ENCODE measurements at places on chromosomes 3 and 15. TPM values are rescaled to one million over a fixed set of nuclear protein-coding genes. Genes with fewer than 3 reads are reported as not detected.

Gene KLF15
- total RNA-seq, result not detected

Gene RASGRP1
- total RNA-seq, result 0.40 TPM

Gene WDR76
- 13.2 TPM for total RNA-seq

Gene RNF13
- 40.2 TPM for total RNA-seq

Gene CHL1
- not detected for total RNA-seq

Gene HGD
- total RNA-seq, result 17.6 TPM

Gene KCNMB3
- 1.3 TPM for total RNA-seq

Gene MYZAP
- total RNA-seq, result 1.6 TPM

All from A549 treated with RU486 at 1 μM for 4 hours (cell line).